ENCODE measurements at places on chromosomes 13 and 19. TPM values are rescaled to one million over a fixed set of nuclear protein-coding genes. Genes with fewer than 3 reads are reported as not detected.

GRCh38 chr13:67772807-67773453 lies 542.8 kb upstream of the PCDH9 start:
- DNase-seq, result no peak

DNA sequence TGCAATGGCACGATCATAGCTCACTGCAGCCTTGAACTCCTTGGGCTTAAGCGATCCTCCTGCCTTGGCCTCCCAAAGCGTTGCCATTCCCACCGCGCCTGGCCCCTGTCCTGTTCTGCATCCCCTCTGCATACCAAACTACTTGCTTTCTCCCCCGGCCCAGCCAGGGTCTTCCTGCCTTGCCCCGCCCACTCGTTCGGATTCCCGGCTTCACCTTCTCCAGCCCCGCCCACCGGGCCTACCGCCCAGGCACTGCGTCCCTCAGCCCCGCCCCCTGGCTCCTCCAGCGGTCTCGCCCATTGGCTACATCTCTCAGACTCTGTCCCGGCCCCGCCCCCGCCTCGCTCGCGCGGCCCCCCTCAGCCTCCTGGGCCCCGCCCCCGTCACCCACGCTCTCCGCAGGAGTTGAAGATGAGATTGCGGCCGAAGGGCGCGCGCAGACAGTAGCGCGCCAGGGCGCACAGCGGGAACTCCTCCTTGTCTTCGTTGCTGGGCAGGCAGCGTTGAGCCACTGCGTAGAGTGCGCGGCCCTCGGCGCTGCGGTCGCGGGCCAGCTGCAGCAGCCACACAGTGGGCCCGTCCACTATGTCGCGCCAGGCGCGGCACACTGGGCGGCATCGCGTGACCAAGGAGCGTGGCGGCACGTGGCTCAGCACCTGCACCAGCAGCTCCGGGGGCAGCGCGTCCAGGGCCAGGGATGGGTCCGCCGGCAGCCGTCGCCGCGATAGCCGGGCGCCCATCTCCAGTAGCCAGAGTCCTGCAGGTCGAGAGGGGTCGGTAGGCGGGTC lies 19.0 kb downstream of the MRPS12 start:
- peak; percentile 25 for DNase-seq

DNA sequence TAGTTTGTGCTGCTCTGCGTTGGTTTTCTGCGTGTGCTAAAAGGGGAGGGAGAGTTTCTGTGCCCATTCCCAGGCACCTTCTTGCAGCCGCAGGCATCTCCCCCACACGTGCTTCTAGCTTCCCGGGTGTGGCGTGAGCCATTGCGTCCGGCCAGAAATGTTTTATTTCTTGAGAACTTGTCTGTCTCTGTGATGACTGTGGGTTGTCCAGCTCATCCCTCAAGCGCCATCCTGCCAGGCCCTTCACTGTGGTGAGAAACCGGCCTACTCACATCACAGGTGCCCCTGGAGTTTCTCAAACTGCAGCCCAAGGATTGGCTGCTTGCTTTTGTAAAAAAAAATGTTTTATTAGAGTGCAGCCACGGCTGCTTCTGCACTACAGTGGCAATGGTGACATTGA lies 24.2 kb downstream of the EPN1 start:
- DNase-seq, result no peak

DNA sequence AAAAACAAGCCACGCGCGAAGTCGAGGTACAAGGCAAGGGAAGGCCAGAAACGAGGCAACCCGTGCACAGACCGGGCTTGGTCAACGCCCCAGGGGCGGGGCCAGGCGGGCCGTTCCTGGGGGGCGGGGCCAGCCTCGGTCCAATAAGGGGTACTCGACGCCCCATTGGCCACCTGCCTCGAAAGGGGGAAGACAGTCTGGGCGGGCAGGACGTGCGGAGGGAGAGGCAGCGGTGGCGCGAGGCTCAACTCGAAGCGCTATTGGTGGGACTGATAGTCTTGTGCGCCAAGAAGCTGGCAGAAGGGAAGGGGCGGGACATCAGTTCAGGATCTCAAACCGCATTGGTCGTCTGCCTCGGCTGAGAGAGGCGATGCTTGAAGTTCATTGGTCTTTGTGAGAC lies at the start of gene LYPD4:
LYPD4 (minus strand) TSS at position 83 of the 400 bp plus-strand sequence. CDS start 5,398 bp downstream, outside the sequence.
- DNase-seq, result no peak

- no peak for DNase-seq
Observed at GRCh38 chr19:32191921-32192320, 153.5 kb upstream of the ZNF507 start.

GRCh38 chr13:93233997-93234416 lies 7.4 kb downstream of the GPC6 start:
- no peak for DNase-seq

DNA sequence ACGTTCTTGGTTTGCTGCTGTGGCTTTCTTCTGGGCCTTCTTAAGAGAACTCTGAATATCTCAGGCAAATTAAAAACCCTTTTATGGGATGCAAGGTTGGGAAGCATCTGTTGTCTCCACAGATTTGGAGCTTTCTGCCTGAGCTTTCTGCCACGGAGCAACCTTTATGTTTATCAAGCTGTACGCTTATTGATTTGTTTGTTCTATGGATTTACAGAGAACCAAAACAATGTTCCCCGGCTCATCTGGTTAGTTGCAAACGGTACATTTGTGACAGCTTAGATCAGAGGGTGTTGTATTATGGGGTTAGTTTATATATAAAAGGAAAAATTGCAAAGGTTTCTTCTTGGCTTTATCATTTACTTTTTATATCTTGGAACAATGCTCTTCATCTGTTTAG lies 479.6 kb downstream of the DIAPH3 start:
- no peak for DNase-seq

DNA sequence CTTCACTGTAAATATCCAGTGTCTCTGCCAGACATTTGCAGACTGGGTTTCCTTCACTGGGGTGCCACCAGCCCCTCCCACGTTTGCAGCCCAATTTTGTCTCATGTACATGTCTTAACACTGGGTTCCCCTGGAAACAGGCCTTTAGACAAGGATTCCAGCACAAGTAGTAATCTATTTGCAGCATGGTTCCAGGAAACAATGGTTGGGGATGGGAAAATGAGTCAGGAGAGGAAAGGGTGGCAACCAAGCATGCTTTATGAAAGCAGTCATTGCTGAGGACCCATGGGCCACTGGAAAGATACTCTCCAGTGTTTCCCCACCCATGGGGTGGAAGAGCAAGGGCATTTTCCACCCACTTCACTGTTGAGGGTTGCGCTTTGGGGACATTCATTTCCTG lies 53.6 kb upstream of the FARP1 start:
- no peak for DNase-seq

DNA sequence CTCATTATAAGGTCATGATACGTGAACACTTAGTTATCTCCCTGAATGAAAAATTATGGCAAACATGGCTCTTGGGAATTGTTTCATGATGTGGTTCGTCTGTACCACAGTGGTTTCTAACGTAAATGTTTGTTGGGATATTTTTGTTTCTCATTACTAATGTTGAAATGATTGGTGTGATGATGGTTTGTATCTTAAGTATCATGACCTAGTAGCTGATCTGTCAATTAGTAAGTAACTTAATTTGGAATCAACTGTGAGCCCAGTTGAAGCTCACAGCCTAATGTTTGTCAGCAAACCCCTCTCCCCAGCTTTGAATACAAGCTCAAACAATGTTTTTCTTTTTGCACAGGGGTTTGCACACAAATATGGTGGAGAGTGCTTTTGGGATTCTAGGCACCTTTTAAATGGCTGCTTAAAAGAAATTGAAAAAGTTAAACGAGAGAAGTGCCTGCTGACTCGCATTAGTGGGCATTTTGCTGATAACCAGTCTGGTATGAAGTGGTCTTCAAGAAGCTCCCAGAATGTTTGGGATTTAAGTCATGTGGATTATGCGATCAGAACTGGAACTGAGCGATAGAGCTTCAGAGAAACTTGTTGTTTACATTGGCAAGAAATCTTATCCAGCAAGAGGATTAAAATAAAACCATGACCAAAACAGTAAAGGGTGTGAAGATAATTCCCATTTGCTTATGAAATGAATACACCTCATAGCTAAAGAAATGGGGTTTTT lies 68.2 kb downstream of the LMO7 start:
- no peak for DNase-seq

The UPF1 gene
- polyA plus RNA-seq, result 3.2 TPM

DNA sequence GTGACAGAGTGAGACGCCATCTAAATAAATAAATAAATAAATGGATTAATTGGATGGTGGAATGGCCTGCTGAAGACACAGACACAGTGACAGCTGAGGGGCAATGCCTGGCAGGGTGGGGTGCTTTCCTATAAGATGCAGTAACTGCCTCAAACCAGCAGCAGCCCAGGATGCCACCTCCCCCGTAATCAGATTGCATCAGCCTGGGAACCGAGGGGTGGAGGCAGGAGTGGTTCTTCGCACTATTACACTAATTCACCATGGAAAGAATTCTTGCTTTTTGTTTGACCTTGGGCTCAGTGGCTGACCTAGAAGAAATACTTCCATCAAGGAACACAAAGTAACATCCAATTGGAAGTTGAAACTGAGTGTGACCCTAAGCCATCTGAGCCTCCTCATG lies 31.6 kb upstream of the USP12 start:
- no peak for DNase-seq

The KCNN4 gene
- 17.1 TPM for polyA plus RNA-seq

GRCh38 chr13:23411220-23411619 lies 22.3 kb downstream of the SACS start:
- no peak for DNase-seq

The NDFIP2 gene
- polyA plus RNA-seq, result not detected

The EEF1AKMT1 gene
- polyA plus RNA-seq, result 4.2 TPM

DNA sequence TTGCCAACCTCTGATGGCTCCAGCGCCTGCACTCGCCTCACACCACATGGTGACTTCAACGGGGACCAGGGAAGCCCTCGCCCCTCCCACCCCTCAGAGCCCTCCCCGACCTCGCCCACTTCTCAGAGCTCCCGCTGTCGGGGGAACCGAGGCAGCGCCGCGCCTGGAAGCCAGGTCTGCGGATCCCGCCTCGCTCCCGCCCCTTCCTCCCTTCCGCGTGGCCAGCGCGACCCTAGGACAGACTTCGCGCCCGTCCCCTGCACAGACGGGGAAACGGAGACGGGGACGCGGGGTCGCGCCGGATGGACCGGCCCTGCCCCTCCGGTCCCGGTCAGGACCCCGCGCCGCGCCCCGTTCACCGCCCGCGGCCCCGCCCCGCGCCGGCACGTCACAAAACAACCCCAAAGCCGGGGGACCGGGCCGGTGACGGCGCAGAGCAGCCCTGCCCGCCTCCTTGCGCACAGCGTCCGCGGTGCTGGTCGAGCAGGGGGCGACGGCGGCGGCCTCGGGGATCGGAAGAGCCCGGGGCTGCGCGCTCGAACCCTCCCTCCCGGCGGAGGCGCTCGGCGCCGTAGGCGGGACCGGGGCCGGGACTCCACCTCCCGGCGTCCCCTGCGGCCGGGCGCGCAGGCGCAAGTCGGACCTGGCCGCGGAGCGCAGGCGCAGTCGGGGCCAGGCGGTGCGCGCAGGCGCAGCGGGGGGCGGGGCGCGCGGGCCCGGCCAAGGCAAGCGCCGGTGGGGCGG lies 379 bp upstream of the CDC34 start:
- peak; percentile 75 for DNase-seq

- peak; percentile 62 for DNase-seq
Observed at GRCh38 chr19:49677901-49678674, 1.0 kb downstream of the PRMT1 start.

- DNase-seq, result peak; percentile 77
Observed at GRCh38 chr19:10126213-10126639, 6.5 kb upstream of the EIF3G start.

GRCh38 chr13:45415112-45415511 lies 3.1 kb downstream of the SLC25A30 start:
- DNase-seq, result no peak

DNA sequence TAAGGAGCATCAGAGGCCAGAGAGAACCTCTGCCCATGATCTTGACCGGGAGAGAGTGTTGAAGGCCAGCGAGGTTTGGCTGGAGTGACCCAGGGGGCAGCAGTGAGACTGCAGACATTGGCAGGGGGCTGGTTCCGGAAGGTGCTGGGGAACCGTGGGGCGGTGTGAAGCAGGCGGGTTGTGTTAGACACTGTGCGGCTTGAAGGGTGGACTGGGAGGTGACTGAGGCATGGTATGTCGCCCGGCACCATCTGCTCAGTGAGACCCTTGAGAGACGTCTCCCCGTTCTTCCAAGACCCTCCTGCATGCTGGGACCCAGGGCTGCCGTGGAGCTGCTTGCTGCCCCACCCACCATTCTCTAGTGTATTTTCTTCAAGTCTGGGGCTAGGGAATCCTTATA lies 24.6 kb downstream of the CARM1 start:
- no peak for DNase-seq

GRCh38 chr13:22828081-22828480 lies 352.7 kb upstream of the SGCG start:
- DNase-seq, result no peak

DNA sequence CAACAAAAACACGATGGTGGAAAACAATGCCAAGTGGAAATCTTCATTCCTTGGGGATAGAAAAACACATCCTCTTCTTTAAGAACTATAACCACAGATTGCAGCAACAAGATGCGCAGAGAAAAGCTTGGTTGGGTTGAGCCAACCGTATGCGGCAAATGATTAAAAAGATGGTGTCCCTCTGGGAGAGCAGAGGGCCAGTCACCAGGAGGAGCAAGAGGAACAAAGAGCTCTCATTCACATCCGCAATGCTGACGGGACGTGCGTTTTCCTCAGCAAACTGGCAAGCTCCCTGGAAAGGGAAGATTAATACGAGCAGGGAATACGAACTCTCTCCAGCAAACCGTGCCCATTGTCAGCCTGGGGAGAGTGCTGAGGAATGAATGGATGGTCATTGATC lies 141.6 kb downstream of the KATNAL1 start:
- DNase-seq, result no peak

DNA sequence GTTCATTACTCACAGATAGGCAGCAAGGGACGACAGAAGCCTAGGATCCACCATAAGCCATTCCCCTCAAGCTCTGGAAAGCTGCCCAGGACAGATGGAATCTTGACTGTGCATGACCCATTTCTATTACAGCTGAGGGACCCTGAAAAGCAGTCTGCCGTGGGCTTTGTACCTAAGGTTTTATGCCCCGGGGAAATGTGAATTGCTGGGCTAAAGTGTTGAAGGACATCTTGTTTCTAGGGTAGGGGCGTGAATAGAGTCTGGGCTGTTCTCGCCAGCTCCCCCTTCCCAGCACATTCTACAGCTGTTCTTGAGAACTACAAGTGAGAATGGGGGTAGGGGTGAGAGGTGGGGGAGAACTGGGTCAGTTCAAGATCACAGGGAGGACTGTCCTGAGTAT lies 53.6 kb upstream of the TMTC4 start:
- no peak for DNase-seq

GRCh38 chr13:59451236-59451635 lies 712.5 kb downstream of the DIAPH3 start:
- no peak for DNase-seq

- DNase-seq, result no peak
Observed at GRCh38 chr13:46278474-46278873, 66.7 kb downstream of the LRRC63 start.

The POSTN gene
- not detected for polyA plus RNA-seq

The CCDC8 gene
- not detected for polyA plus RNA-seq

The GJB6 gene
- not detected for polyA plus RNA-seq

The SERP2 gene
- polyA plus RNA-seq, result not detected
